ENCODE measurements at places on chromosomes 1 and 21.

DNA sequence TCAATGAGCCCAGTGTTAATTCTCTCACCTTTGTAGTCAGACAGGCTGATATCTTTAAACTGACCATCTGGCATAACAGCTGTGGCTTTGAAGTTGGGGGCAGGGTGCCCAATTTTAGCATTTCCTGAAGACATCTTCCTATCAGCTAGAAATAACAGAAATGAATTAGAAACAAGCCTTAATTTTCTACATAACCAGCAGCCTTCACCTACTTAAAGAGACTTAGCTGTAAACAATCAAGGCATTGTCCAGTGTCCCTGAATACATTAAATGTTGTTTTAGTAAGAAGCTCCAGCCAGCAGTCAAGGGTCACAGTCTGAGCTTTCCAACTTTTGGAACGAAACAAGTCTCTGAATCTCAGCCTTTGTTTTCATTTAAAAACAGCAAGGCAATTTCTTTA is 2.8 kb downstream of the PRDX1 start:
- no peak for DNase-seq

GRCh38 chr1:203593723-203594122 is 32.9 kb upstream of the ATP2B4 start:
- DNase-seq, result no peak

- no peak for DNase-seq
These were observed 6.5 kb upstream of the GLRX2 start for GRCh38 chr1:193111641-193112090.

DNA sequence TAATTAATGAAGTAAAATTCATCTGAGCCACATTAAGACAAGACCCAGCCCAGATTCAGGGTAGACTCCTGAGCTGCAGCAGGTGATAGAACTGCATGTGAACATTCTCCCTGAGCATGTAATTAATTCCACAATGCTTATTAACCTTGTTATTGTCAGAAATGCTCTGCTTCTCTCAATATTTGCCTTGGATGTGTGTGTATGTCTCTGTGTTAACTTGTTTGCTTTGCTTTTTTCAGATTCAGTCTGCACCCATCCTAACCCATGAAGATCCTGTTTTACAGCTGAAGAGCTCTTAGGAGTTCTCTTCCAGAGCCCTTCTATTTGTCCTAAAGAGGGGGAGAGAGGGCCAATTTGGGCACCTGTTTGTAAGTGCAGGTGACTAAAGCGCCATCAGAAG is 143.2 kb upstream of the BMP8A start:
- DNase-seq, result no peak

- no peak for DNase-seq
These were observed 19.6 kb downstream of the CCSAP start for GRCh38 chr1:229323201-229323600.

- no peak for DNase-seq
These were observed 48.3 kb downstream of the CTTNBP2NL start for GRCh38 chr1:112444269-112444668.

DNA sequence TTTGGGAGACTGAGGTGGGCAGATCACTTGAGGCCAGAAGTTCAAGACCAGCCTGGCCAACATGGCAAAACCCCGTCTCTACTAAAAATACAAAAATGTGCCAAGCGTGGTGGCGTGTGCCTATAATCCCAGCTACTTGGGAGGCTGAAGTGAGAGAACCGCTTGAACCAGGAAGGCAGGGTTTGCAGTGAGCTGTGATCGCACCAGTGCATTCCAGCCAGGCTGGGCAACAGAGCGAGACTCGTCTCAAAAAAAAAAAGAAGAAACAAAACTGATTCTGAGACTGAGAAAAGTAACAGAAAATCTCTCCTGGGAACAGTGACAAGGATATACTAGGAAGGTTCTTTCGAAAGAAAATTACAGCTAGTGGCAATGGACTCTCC is 20.9 kb downstream of the USP48 start:
- DNase-seq, result no peak
